Trophoblast cell (in vitro differentiated cells and primary cell): ENCODE measurements at places on chromosomes 5 and 9.

GRCh38 chr9:4662989-4663792, 1.1 kb downstream of the PLPP6 start:
- peak; percentile 54 for DNase-seq

DNA sequence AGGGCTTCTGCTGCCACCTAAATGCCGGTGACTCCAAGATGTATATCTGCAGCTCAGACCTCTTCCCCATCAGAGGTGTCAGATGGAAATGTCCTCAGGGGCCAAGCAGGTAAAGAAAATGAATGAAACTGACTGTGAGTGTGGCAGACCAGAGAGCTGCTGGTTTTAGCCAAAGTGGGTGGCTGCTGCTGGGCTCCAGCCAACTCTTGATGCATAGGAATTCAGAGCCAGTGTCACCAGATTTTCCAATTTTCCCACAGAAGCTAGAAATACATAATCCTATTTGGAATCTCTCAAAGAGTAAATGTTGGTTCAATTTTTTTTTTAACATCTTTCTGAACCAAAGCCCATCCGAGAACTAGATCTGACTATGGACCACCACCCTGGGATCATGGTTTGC, 161.2 kb upstream of the SPRY4 start:
- peak; percentile 5 for DNase-seq

- no peak for DNase-seq
Observed at GRCh38 chr5:176915906-176916305, 16.8 kb upstream of the HK3 start.

DNA sequence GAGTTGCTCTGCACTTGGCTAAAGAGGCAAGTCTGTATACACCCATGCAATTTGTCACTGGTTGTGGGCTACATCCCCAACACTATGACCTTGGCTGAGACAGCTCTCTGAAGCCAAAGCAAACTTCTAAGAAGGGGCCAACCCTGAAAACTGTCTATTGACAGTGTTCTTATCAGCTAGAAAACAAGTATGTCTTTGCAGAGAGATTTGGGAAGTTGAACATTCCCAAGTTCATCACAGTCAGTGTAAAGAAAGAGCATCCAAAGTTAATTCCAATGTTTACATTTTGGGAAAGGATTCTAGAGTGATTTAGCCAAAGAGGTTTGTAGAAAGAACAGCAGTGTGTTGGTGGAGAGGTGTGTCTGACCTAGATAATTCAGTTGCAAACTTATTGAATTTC, 711.1 kb upstream of the CHD1 start:
- DNase-seq, result no peak

GRCh38 chr5:158698023-158698639, 401.6 kb downstream of the EBF1 start:
- no peak for DNase-seq

DNA sequence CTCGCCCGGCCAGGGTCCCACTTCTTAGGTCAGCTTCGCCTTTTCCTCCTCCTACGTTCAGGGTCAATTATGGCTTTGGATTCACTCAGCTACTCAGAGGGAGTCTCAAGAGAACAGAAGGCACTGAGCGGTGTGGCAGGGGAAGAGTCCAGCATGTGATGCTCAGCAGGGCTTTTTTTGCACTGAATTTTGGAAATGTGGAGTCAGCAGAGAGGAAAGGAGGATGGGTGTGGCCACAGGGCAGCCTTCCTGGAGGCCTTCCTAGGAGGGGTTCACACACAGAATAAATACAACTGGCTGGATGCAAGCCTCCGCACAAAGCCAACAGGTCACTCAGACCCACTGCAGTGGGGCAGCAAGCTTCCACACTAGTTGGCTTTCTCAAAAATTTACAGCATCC, 4.8 kb downstream of the NAIF1 start:
- no peak for DNase-seq

DNA sequence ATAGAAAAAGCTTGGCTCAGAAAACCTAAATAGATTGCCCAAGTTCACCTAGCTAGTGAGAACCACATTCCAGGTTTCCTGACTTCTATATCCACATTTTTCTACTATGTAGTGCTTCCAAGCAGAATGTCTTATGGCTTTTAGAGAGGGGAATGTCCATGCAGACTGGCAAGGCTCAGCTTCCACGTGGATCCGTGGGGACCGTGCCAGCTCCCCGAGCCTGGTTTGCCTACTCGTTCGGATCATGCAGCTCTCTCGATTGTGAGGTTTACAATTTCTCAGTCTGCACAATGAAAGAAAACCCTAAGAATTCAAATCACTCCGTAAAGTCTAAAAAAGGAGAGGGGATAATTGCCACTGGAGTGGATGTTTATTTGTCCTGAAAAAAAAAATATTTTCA, 256.5 kb upstream of the NR4A3 start:
- DNase-seq, result no peak
